ENCODE measurements at places on chromosomes 4 and X.

GRCh38 chr4:174522183-174523024 lies at the start of gene HPGD:
Gene HPGD (minus strand): TSS chr4:174522488. CDS start chr4:174522451, 37 bp downstream.
- no peak for DNase-seq

DNA sequence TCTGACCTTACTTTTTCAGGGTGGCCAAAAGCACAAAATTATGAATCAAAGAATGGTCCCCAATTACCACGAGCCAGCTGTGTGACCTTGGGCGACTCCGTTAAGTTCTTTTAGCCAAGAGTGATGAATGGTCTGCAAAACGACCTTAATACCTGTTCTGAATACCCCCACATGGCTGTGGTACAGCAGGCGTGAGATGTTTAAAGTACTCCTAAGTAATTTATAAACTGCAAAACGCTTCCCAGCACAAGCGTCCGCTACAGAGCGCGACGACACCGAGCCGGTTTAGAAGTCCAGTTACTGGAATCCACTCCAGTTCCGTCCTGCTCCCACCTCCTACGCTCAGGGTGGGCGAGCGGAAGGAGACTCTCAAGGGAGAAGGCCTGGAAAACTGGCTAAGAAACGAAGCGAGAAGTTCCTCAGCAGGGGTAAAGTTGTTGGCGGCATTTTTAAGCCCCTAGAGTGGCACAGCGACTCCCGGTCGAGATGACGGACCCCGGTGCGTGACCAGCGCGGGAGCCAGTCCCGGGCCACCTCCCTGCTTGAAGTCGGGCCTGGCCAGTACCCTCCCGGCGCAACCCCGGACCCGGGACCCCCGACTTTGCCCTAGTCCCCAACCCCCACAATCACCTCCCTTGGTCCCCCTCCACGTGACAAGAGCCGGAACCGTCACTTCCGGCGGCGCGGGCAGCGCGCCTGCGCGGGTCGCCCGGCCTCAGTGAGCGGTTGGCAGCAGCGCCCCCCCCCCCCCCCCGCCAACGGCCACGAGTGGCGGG lies 659 bp upstream of the BMP2K start:
- peak; percentile 88 for DNase-seq

GRCh38 chr4:35993606-35994005 lies 250.7 kb downstream of the ARAP2 start:
- no peak for DNase-seq

DNA sequence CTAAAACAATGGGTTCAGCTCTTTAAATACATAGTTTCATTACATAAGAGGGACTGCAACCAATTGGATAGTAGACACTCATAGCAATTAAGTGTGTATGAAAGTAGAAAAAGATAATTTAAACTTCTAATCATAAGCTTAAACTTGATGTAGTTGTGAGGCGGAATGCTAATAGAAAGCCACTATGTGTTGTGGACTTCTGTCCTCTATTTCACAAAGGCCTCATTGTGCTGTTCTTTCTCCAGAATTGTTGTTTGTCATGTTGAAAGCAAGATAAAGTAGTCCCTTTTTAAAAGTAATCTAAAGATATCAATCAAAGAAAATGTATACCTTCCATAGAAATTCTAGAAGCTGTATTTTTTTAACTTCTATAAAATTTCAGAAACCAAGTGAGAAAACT lies 329.4 kb downstream of the KLHL4 start:
- DNase-seq, result no peak

GRCh38 chr4:982291-982690 lies 4.6 kb upstream of the IDUA start:
- no peak for DNase-seq

DNA sequence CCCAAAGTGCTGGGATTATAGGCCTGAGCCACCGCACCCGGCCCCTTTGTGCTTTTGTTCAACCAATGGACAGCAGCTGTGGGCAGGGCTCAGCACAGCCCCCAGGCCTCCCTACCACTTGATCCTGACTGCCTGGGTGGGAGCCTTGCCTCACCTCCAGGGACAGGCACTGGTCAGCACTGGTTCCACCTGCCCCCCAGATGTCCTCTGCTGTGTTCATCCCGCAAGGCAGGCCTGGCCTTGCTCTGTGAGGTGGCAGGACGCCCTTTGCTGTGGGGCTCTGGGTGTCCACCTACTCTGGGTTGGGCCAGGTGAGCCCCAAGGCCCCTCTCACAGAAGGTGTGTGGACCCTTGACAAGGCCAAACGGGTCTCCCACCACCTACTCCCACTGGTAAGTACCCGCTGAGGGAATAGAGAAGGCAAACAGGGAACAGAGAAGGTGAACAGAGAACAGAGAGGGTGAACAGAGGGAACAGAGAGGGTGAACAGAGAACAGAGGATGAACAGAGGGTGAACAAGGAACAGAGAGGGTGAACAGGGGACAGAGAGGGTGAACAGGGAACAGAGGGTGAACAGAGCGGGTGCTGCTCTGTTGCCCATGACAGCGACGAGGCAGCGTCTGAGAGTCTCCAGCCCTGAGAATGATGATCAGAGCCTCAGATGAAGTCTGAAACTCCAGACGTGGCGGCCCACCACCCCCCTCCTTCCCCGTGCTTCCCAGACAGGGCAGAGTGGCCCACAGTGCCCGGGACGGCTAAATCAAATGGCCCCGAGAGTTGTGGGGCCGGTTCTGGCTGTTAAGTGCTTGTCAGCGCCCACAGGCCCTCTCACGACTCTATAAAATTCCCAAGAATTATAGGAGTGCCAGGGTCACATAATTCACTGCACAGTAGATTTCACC lies 55.0 kb upstream of the NKX1-1 start:
- DNase-seq, result no peak

Data from fibroblast of skin of scalp (primary cell).